ENCODE measurements at places on chromosomes 5 and 9.
A peak's percentile ranks its signal among the peaks of the same experiment; 100 is the strongest.

GRCh38 chr9:97411440-97411788 is 482 bp upstream of the TDRD7 start:
- DNase-seq: no peak

GRCh38 chr5:40258222-40258621 is 421.5 kb upstream of the PTGER4 start:
- no peak for DNase-seq

DNA sequence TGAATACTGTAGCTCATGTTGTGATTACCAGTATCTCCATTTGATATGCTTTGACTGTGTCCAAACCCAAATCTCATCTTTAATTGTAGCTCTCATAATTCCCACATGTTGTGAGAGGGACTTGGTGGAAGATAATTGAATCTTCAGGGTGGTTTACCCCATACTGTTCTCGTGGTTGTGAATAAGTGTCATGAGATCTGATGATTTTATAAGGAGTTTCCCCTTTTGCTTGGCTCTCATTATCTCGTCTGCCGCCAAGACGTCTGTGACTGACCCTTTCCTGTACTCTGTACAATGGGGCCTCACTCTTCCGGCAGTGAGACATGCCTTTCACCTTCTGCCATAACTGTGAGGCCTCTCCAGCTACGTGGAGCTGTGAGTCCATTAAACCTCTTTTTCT is 59.3 kb downstream of the TRIO start:
- DNase-seq: no peak

DNA sequence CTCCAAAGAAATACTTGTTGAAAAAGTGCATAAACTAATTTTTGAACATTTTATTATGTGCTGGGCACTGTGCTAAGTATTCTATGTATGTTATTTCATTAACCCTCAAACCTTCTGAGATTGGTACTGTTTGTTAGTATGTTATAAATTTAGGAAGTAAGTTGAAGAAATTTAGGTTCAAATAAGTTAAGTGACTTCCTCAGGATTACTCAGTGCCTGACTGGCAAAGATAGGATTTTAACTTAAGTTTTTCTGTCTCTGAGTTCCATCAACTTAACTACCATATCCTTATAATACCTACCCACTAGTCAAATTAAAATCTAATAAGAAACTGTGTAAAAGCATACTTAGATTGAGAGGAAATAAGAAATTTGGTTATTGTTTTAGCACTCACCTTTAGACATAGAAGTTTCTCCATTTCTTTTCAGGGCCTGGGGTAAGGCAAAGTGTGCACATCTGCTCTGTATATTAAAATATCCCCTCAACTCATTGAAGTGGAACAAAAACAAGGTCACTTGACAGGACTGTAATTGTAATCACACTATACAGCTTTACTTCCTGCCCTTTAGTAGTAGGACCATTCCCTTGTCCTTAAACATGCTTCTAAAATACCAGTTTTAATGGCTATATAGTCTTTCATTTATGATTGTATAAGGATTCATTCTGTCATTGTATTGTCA is 15.2 kb downstream of the TGFBR1 start:
- DNase-seq: no peak

GRCh38 chr9:99465231-99465907 is 243.3 kb downstream of the SEC61B start:
- peak; percentile 86 for DNase-seq

- DNase-seq: no peak
Measured at GRCh38 chr5:150234576-150235499, 45.0 kb downstream of the SLC6A7 start.
